ENCODE measurements at places on chromosomes 7 and 10.

- DNase-seq: no peak
Measured at GRCh38 chr10:87775766-87776165, 42.3 kb downstream of the ATAD1 start.

DNA sequence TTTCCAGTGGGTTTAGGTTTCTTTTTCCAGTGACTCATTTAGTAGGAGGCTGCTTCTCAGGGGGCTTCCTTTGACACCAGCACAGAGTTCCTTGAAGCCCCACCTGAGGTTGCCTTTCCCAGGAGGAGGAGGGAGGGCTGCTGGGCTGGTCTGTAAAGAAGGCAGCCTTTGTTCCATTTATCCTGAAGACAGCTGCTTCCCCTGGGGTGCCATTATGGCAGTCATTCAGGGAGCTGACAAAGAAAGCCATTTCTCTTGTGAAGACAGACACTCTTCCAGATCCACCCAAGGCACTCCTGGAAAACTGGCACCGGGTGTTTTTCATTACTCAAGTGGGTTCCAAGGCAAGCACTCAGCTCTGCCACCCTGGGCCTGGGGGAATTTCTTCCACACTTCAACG, 54.0 kb downstream of the MTURN start:
- DNase-seq: no peak

DNA sequence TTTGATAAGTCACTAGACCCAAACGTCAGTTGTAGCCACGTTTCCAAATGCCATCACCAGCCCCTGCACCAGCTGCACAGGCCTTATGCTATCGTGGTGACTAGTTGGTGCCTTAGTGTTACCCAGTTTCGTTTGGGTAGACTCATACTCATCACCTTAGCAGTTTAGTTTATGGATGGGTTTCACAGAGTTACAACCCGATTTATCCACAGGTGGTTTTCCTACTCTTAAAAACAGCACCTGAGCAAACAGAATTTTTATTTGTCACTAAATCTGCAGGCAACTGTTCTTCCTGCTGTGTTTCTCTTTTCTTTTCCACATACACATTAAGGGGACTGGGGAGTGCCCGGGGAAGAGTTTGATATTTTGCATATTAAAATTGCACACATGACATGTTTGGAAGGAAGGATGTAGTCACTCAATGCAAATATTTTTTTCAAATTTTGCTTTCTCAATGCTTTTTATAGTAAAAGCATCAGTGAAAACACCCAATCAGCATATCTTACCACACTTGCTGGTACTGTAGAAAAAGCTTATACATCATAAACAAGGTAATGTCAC, 41.6 kb downstream of the PDSS1 start:
- DNase-seq: no peak

DNA sequence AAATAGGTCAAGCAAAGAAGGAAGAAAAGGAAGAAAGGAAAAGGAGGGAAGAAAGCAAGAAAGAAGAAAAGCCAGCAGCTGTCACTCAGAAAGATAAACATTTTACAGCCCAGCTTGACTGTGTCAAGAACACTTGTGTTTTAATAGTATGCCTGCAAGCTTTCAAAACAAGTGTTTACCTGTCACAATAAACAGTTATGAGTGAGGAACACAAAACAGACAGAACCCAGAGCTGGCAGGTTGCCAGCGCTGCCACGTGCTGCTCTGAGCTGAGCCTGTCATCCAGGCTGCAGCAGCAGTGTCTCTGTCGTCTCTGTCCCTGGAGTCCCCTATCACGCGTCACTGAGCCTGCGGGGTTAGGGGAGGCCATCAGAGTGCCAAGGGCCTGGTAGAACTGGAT, 827.6 kb upstream of the AUTS2 start:
- peak; percentile 49 for DNase-seq

GRCh38 chr7:37425498-37425897, 23.2 kb downstream of the ELMO1 start:
- DNase-seq: no peak

DNA sequence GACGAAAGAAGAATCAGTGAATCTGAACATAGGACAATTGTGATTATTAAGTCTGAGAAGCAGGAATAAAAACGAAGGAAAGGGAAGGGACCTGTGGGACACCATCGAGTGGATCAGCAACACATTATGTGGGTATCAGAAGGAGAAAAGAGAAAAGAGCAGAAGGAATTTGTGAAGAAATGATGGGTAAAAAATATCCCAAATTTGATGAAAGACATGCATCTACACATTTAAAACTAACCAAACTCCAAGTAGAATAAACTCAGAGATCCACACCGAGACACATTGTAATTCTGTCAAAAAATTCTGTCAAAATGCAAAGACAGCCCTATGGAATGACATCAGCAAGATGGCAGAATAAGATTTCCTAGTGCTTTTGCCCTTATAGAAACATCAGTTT, 171.1 kb downstream of the ITGB1 start:
- DNase-seq: no peak

- peak; percentile 35 for DNase-seq
Measured at GRCh38 chr7:128271471-128271941, 30.4 kb downstream of the LEP start.

DNA sequence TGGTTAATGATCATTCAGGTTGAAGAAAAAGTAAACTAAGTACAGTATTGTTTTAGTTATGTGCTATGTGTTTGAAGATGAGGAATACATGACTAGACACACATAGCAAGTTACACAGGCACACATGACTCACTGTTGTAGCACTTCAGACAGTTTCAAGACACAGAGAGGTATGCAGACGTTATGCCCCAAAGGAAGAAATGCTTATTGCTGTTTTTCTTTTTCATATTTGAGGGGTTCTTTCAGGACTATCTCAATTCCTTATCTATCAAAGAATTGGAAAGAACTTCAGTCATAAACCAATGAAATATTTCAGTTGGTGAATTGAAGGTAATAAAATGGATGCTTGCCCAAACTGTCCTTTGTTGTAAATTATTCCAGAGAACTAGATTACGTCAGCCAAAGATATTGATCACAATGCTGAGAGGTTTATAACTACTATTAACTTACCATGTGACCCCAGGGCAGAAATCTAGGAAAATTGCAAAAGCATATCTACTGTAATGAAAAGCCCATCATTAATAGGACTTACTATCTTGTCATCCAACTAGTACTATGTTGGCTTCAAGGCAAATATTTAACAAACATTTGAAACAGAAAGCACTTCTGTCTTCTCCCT, 61.2 kb upstream of the CAPZA2 start:
- DNase-seq: no peak

GRCh38 chr10:1595726-1596125, 141.6 kb downstream of the ADARB2 start:
- no peak for DNase-seq

DNA sequence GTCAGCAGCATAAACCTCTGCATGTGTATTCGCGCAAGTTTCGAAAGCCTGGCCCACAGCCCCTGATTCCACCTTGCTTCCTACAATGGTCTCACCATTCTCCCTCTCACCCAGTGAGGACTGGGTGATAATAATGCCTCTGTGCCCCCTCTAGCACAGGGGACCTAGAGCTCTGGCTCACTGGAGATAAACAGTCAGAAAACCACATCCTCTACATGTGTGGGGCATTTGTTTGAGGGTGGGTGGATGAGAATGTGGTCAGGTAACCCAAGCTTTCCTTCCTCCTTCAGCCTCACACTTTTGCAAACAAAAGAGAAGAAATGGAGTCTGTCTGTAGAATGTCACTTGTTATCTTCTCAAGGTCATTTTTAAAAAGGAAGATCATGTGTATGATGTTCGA, 373.5 kb downstream of the KCNMA1 start:
- DNase-seq: peak; percentile 26

GRCh38 chr7:131683536-131684125, 127.2 kb upstream of the PODXL start:
- DNase-seq: no peak

DNA sequence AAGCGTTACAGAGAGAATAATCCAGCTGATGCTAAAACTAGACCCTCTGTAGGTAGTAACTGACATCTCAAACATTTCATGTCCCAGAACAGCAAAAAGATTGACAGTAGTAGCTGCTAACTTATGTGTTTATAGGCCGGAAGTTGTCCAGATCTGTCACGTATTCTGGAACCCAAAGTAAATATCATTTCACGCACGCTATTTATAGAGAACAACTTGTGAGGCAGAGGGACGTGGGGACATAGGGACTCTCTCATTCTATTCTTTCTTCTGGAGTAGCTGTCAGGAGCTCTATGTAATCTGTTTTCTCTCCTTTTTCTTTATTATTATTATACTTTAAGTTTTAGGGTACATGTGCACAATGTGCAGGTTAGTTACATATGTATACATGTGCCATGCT, 22.3 kb downstream of the AGK start:
- no peak for DNase-seq

GRCh38 chr7:18294411-18294810, 201.1 kb upstream of the HDAC9 start:
- no peak for DNase-seq

- no peak for DNase-seq
Measured at GRCh38 chr7:129797214-129797789, 155.5 kb downstream of the UBE2H start.

- peak; percentile 27 for DNase-seq
Measured at GRCh38 chr7:148708026-148708885, 9.6 kb downstream of the CUL1 start.

- DNase-seq: no peak
Measured at GRCh38 chr10:127283576-127283975, 87.2 kb upstream of the INSYN2A start.

DNA sequence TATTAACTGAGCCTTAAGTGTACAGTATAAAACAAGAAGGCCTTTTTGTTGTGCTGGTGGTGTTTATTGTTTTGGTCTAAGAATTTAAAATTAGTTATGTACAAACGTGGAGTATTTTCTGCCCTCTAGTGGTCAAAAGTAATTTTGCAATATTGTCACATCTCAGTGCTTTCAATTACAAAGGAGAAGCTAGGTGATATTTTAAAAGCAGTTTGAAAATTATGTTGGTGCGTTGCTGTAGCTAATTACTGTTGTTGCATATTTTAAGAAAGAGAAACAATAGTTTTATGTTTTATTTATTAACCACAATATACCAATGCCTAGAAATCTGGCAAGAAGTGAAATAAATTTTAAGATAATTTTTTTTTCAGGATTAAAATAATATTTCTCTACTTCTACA, 11.4 kb downstream of the NPVF start:
- DNase-seq: peak; percentile 82

- no peak for DNase-seq
Measured at GRCh38 chr7:72286519-72286918, 125.6 kb downstream of the CALN1 start.

DNA sequence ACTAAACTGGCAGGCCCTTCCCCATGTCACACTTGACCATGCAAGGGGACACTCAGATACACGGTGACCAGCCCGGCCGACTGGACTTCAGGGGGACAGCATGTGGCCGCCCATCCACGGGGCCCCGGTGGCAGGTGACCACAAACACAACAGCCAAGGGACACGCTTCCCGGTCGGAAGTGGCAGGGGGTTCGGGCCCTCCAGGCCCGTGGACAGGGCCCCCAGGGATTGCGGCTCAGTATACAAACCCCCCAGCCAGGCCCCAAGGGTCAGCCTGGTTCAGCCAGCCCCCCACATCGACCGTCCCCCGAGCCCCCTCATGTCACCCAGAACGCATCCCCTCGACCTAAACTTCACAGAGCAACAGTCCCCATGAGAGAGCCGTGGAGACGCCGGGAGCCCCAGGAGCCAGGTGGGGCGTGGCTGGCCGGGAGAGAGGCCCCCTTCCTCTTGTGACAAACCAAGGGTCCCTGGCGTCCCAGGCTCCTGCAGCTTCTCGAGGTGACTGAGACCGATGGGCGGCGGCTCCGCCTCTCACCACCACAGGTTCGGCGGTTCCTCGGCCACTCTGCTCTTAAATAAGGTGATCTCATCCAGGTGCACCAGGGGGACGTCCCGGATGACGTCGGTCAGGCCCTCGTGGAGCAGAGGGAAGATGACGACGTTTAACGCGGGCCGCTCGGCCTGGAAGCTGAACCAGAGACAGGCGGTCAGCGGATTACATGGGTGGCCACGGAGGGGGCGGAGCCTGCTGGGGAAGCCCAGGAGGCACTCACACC, 57.8 kb upstream of the TNRC18 start:
- no peak for DNase-seq

- DNase-seq: no peak
Measured at GRCh38 chr10:88156341-88156740, 292.9 kb downstream of the PTEN start.

DNA sequence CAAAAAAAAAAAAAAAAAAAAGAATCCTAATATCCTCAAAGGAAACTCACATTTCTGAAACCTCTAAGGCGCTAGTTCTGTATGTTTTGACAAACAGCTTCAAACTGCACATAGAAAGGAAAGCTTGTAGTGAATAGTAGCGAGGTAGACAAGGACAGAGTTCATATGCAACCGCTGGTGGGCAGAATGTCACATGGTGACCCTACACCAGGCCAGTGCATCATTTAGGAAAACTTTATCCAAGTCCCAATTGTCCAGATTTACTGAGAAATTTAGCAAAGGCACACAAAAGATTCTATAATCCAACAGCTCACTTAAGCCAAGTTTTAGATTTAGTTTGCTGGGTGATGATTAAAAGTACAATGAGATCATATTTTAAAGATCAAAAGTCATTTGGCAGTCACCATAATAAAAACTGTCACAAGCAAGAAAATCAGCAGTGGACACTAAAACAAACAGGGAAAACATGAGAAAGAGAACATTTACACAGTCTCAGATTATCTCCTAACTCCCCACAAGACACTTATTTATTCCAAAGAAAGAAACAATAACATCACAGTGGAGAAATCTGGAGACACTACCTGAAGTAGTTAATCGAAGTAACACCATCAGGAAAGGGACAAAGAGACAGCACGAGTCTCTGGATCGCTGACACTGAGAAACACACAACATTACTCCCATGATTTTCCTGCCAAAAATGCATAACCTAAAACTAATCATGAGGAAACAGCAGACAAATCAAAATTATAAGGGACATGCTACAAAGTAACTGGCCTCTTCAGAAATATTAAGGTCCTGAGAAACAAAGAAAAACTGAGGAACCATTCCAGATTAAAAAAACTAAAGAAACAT, 20.2 kb downstream of the FAM204A start:
- no peak for DNase-seq

GRCh38 chr7:52472006-52472620, 563.3 kb upstream of the POM121L12 start:
- no peak for DNase-seq

DNA sequence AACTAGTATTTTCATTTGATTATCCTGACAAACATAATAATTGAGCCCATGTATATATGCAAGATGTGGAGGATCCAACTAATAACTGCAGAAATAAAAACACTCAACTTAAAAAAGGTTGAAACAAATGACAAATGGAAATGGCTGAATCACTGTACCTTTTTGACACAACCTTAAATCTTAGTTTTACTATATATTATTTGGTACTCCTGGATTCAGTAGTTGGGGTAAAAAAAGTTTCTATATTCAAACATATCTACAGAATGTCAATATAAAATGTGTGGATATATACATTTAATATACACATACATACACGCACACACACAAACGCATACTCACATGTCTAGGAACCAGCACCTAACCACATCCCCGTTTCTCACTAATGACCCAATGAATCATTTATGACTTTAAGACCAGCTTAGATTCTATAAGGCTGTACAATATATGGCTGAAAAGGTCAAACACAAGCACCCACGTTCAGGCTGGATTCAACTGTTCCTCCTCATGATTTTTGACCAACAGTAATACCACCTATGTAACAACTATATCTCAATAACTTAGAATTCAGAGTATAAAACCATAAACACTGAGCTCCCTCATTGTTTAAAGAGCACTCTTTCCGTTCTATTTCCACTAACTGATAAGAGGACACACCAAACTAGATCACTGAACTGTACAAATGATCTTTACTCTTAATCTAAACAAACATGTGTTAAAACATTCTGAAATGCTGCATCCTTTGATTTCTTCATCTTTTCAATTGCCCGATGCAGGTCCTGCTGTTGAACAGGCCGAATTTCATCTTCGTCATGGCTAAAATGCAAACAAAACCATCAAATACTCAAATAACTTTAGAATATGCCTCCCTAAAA, 63.8 kb downstream of the ATAD1 start:
- no peak for DNase-seq
